ENCODE measurements at places on chromosomes 1 and 21. TPM values are rescaled to one million over a fixed set of nuclear protein-coding genes. Genes with fewer than 3 reads are reported as not detected.

Gene UBASH3A
- total RNA-seq, result not detected

Gene RAB7B
- total RNA-seq, result 1.1 TPM

Gene SERPINC1
- total RNA-seq, result not detected

Gene FMO3
- 1.00 TPM for total RNA-seq

Measured in heart left ventricle (tissue), 16 donors.